ENCODE measurements at places on chromosomes 11 and 22. TPM values are rescaled to one million over a fixed set of nuclear protein-coding genes. Genes with fewer than 3 reads are reported as not detected.

OR10A2 gene
- under 0.01 TPM for total RNA-seq

DNA sequence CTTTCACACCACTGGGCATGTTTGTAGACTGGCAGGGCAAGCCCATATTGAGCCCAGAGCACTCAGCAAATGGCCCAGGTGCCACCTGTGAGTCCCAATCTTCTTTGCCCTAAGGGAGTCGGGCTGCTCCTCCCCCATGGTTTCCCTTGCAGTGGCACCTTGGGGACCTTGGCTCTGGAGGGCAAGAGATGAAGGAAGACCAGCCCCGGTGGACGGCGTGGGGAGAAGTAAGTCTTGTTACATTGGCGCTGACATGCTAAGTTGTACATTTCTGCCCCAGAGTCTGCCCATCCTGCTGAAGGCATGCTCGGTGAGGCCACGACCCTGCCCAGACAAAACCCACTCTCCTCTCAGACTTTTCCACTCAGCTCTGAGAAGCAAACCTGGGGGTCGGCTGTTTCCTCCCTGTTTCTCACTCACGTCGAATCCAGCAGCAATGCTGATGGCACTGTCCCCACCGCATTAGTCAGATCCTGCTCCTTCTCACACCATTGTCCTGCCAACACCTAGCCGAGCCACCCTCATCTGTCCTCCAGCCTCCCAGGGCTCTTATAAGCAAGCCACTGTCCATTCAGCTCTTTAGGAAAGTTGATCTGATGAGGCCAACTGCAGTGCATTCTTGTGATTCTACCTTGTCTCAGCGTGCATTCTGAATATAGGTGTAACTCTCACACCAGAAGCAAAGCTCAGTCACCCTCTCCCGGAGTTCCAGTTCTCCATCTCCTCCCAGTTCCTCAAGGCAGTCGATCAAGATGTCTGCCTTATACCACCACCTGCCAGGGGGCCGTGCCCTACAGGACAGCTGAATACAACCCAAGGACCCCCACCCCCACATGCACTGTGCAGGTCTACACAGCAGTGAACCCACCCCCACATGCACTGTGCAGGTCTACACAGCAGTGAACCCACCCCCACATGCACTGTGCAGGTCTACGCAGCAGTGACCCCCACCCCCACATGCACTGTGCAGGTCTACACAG, 827.1 kb downstream of the TBC1D22A start:
- DNase-seq, result no peak

DNA sequence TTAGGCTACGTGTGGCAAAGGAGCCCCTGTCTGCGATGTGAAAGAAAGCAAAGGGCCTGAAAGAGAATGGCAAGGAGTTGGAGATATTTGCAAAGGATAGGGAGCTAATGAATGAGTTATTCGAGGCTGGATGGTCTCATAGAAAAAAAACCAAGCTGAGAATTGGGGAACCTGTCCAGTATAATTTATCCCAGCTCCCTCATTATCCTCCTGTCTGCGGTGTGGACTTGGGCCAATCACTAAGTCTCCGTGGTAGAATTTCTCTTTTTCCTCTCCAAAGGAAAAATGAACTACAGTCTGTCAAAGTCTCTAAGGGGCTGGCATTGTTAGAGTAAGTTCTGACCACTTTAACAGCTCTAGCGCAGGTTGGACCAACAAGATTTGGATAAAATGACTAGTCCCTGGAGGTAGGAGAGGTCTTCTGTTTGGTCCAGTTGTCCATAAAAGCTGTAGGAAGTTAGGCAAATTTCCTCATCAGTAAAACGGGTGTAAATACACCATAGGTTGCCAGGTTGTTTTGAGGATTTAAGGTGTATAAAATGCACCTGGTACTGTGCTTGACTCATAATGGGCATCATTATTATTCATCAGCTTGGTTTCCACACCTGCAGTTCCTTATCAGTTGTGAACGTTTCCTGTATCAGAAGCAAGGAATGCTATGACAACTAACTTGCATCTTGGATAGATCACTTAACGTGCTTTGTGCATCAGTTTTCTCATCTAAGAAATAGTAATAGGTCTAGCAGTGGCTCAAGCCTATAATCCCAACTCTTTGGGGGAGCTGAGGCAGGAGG, 10.3 kb upstream of the CDON start:
- no peak for DNase-seq

DNA sequence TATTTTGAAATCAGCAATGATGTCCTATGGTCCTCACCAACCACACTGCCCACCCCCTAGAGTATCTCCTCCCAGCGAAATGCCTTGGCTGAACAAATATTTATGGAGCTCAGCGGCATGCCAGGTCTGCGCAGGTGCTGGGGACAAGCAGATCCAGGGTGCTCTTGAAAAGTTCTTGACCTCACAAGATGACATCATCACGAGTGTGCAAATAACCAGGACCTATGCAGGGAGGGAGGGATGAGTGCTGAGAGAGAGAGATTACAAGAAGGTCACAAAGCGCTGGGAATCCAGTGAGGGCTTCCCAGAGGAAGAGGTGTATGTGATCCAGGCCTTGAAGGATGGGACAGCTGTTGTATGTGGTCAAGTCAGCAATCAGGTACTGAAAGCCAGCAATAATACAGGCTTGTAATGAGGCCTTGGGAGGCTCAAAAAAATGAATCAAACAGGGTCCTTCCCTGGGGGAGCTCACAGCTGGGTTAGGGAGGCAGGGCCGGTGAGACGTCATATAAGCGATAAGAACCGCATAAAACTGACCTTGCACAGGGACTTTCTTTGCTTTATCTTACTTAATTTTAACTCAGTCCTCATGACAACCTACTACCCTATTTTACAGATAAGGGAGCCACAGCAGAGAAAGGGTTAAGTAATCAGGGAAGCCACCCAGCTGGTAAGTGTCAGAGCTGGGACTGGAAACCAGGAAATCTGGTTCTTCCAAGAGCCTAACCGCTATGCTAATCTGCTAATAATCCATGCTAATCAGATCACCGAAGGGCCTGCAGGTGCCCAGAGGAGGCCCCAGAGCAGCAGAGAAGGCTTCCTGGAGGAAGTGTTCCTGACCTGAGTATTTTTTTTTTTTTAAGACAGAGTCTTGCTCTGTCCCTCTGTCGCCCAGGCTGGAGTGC, 8.2 kb downstream of the ARRB1 start:
- DNase-seq, result no peak

GRCh38 chr11:85196968-85197367, 430.2 kb downstream of the DLG2 start:
- no peak for DNase-seq

- no peak for DNase-seq
Observed at GRCh38 chr11:128755564-128755963, 61.7 kb downstream of the FLI1 start.

DNA sequence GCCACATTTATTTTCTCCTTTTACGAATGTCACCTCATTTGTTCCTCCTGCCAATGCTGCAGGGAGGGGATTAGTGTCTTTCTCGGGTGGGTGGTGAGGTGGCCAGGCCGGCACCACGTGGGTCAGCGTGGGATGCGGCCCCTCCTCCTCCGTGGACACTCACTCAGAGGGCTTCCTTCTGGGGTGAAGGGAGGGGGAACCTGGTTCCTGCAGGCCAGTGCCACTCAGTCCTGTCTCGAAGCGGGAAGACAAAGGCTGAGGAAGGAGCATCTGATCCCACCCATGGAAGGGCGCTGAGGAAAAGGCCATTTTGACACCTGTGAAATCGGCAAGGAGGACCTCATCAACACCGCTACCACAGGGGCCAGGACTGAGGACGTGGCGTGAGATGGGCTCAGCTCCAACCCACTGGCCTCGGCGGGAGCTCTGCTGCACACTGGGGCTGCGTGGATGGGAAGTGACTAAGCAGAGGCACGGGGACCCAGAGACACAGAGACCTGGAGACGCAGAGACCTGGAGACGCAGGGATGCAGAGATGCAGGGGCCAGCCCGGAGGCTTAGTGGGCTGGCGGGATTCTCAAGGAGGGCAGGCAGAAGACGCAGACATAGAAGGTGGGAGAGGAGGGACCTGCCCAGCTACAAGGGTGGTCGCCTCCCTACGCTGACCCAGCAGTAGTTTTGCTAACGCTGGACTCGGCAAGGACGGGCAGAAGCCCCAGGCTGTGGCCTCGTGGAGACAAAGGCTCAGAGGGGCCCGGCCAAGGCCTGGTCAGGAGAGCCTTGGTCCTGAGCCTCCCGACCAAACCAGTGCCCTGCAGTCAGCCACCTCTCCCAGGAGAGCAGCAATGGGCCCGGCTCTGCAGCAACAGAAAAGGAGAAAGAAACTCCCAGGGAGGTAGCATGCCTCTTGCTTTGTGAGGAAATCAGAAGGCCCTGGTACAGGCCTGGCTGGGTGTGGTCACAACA, 1071.2 kb downstream of the BRD1 start:
- no peak for DNase-seq

- no peak for DNase-seq
Observed at GRCh38 chr11:1567052-1567720, 4.9 kb downstream of the DUSP8 start.

ACRV1 gene
- not detected for total RNA-seq
